ENCODE measurements at places on chromosomes 12 and 14.

DNA sequence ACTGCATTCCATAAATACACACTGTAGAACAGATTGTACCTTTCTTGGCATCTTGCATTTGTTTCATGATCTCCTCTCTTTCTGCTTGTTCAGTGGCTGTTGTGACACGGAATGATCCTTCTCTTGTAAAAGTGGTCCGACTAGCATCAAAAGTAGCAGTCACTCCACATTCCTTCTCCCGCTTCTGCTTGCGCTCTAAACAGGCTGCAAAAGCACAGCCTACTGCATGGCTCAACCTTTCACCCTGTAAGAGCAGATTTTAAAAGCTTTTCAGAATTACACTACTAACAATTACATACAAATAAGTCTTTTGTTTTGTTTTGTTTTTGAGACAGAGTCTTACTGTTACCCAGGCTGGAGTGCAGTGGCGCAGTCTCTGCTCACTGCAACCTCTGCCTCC, 49.8 kb downstream of the PAPLN start:
- DNase-seq = no peak

GRCh38 chr14:49980027-49980426, 87.1 kb downstream of the ARF6 start:
- DNase-seq = no peak

DNA sequence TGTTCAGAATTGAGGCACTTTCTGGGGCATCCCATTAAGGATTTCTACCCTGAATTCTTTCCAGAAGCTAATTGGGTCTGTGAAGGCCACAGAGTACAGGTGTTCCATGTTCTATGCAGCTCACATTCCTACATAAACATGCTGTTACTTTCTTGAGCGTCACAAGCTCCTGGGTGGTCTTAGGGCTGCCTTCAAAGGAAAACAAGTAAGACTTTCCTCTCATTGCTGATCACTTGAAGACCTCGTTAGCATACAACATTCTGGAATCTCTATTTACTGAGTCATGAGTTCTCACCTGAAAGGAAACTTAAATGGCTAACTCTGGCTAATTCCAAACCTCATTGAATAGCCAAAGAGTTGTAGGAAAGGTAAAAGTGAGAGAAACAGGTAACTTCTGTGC, 63.0 kb upstream of the HMGA2 start:
- DNase-seq = no peak

DNA sequence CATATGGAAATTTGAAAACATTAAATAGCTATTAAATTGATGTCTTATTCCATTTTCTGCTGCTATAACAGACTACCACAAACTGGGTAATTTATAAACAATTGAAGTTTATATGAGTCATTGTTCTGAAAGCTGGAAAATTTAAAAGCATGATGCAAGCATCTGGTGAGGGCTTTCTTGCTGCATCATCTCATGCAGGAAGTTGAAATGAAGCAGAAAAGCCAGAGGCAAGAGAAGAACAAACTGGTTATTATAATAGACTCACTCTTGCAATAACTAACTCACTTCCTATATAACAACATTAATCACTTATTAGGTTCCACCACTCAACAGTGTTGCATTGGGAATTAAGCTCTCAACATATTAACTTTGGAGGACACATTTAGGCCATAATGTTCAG, 1277.4 kb downstream of the LRFN5 start:
- DNase-seq = no peak

DNA sequence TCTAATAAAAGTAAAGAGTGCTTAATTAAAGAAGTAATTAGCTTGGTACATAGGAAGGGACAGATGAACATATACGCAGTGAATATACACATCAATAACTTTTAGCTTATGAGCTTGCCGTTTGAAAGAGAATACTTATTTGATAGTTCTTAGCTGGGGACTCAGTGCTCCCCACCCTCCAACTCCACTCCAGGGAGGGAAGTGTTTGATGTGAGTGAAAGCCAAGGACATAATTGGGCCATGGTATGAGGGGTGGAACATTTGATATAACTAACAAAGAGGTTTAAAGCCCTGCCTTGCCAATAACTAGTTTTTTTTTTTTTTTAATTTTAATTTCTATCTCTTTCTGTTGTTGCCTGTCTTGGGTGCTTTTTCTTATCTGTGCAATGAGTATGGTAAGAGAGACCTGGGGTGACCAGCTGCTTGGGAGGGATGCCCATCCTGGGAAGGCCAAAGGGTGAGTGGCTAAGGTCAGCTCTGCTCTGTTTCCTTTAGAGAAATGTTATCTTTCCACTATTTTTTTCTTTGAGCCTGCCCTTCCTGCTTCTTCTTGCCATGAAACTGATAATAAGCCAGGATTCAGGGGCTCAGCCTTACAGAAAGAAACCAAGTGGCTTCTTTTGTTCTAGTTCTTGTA, 132.8 kb upstream of the CPSF6 start:
- no peak for DNase-seq

- DNase-seq = no peak
These were observed 16.4 kb downstream of the OTUB2 start for GRCh38 chr14:94042433-94043091.

- DNase-seq = no peak
These were observed 28.3 kb downstream of the LRCOL1 start for GRCh38 chr12:132582058-132582420.

- DNase-seq = no peak
These were observed 5.2 kb upstream of the ADSS1 start for GRCh38 chr14:104718871-104719270.

DNA sequence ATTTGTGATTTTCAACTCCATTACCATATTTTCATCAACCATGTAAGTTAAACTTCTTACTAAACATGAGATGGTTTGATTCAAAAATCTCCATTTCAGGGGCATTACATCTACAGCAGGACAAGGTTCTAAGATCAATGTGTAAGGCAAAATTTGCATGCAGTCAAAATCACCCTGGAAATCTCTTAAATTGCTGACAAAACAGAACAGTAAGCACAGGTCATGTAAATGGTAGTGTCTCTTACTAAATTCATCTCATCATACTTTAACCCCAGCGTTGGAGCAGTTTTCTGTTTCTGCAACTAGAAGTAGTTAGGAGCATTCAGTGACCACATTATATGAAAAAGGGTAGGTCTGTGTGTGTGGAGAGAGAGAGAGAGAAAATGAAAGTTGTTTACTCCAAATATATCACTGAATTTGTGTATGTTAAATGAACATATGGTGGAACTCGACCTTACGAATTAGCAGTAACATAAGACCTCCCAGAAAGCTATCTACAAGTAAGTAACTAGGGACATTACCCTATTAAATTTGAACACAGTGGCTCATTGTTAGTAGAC, 227.5 kb downstream of the SSPN start:
- DNase-seq = peak; percentile 2

DNA sequence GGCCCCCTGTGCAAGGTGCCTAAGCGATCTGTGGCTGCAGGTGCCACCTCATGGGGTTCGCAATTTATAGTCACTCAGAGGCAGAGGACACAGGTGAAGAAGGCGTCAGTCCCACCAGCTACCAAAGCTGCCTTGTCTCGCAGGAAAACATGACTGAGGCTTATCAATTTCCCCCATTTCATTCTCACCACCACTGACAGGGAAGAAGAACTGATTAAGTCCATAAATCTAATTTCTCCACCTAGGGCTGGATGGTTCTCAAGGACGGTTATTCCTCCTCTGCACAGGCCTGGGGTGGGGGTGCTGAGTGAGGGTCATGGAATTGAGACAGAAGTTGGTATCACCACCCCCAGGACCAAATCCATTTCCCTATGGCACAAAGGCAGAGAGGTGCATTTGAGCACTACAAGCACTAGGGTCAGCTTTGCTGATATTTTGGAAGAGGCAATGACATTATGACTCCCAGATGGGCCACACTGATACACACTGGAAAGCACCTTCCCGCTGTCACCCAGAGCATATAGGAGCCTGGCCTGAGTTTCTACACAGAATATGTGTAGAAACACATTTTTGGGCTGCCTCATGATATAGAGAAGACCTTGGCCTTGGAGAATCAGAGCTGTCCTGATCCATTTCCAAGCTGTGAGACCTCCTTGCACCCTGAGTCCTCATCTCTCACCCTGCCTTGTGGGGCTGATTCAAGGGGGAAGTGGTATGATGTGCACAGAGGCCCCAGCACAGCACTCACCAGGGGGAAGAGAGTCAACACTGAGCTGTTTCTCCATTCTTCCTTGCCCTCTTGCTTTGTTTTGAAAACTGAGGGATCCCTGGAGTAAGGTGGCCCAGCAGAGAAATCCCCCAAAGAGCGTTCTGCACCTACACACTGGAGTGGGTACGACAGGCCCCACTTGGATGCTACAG, 59.4 kb downstream of the PITPNM2 start:
- DNase-seq = no peak

DNA sequence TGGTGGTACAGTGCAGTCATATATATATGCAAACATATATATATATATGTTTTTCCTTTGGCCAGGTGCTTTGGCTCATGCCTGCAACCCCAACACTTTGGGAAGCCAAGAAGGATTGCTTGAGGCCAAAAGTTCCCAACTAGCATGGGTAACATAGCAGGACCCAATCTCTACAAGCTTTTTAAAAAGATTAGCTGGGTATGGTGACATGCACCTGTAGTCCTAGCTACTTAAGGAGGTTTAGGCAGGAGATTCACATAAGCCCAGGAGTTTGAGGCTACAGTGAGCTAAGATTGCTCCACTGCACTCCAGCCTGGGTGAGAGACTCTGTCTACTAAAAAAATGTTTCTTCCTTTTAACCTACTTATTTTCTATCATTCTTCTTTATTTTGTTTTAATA, 10.2 kb downstream of the PZP start:
- no peak for DNase-seq

- DNase-seq = no peak
These were observed 2.1 kb downstream of the CSRP2 start for GRCh38 chr12:76876696-76877229.

DNA sequence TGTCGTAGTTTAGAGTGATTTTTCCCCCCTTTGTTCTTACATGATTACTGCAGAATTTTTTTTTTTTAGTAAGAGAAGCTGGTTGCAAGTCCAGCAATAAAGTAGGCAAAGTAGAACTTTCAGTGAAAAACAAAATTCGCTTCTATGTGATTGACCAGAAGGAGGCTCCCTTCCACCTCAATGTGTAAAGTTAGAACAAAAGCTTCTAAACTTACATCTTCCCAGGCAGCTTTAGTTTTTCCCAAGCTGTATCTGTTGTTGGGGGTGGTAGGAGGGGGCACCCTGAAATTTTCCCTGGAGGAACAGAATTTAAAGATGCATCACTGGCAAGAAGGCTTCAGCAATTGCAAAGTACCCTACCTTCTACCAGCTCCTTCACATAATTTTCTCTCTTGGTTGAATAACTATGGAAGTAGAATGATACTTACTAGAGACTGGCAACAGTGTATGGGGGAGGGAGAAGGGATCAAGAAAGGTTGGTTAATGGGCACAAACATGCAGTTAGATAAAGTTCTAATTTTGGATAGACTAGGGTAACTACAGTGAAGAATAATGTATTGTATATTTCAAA, 87.3 kb upstream of the E2F7 start:
- DNase-seq = no peak

DNA sequence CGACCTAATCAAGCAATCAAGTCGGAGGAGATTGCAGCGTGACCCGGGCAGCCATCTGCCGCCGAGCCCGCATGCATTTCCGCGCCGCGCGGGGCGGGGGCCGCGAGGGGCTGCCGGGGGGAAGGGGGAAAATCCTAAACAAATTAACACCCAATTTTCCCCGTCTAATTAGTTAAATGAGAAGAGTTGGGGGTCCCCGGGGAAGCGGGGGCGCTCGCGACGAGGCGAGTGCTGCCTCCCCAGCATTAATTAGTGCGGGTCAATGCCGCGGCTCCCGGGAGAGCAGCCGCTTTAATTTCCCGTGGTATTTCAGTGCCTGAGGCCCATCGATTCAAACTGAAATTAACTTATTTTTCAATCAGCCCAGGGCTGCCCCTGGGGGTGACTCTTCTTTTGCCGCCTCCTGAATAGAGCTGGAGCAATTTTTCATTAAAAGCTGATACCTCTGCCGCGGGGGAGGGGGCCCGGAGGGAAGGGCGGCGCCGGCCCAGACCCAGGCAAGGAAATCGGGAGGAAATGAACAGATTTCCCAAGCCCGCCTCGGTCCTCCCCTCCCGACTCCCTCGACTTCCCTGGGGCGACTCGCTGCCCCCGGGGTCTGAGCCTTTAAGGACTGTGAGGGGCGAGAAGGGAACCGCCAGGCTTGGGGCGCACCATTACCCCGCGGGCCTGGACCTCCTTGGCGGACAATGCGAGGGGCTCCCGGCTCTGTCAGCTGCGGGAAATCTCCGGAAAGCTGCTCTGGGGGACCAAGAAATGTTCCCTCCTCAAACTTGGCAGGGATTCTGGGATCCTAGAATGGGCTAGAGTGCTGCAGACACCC, 18.9 kb downstream of the VSX2 start:
- DNase-seq = no peak

DNA sequence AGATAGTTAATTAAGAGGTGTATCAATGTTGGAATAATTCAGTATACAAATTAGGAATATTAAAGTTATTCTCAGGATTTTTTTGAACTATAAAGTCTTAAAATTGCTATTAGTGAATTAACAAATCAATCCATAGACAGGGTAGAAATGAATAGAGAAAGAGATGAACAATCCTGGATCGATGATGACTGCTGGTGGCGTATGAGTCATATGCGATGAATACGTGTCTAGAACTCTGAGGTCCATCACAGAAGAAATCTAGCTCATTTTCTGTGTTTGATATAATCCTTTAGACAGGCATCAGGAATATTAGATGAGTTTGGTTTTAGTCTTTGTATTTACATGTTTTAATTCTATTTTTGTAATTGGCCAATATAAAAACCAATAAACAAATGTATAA, 85.4 kb upstream of the RTL1 start:
- no peak for DNase-seq

- DNase-seq = no peak
These were observed 86.4 kb downstream of the ACACB start for GRCh38 chr12:109202770-109203169.

DNA sequence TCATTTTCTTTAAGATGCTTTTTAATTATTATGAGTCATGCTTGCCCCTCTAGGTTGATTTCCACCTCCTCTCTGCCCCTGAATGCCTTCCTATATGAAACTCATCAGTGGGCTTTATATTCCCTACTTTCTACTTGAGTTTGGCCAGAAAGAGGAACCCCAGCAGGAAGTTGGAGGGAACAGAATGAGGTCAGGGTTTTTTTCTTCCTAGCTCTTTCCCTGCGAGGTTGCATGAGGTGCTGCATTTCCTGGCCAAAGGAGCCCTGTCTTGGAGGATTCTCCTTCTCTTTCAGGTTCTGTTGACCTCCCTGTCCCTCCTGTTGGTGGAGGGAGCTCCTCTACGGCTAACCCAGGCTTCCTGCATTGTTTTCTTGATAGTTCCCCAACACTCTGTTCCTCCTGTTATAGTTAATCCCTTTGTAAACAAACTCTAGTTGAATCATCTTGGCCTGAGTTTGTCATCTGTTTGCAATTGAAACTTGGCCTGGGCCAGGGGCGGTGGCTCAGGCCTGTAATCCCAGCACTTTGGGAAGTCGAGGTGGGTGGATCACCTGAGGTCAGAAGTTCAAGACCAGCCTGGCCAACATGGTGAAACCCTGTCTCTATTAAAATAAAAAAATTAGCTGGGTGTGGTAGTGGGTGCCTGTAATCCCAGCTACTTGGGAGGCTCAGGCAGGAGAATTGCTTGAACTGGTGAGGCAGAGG, 15.3 kb upstream of the SPIC start:
- DNase-seq = no peak
